Stimulated activated CD4-positive, alpha-beta T cell treated with anti-CD3 and anti-CD28 coated beads, Interleukin-4, amount 100 ng/mL, for 48 hours (primary cell): ENCODE measurements at places on chromosomes 7 and 10.

GRCh38 chr10:132833421-132834111 is 47.6 kb upstream of the NKX6-2 start:
- no peak for DNase-seq

GRCh38 chr7:79452495-79453265 is 787 bp downstream of the MAGI2 start:
- no peak for DNase-seq

- DNase-seq = no peak
Observed at GRCh38 chr7:33853361-33854062, 51.8 kb upstream of the BMPER start.

DNA sequence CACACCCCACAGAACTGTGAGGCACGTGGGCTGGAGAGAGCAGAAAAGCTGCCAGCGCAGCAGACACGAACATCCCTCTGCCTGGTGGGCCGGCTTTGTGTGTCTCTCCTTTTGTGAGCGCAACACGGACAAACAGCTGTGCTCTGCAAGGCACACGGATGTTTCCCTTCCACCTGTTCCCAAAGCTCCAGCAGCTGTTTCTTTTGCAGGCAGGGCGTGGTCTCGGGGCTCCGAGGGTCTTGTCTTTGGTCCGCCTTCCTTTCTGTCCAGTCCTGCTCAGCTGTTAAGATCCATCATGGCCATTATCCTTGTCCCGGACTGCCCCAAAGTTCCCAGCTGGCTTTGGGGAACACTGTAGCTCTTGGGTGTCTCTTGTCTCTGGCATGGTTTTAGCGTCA is 32.7 kb upstream of the SH2B2 start:
- DNase-seq = no peak

- DNase-seq = peak; percentile 62
Observed at GRCh38 chr10:6530211-6530840, 49.8 kb downstream of the PRKCQ start.

GRCh38 chr7:144489504-144489903 is 86.0 kb upstream of the NOBOX start:
- no peak for DNase-seq

- no peak for DNase-seq
Observed at GRCh38 chr7:47724335-47724982, 142.5 kb upstream of the TNS3 start.

GRCh38 chr7:151135525-151135845 is 32.0 kb downstream of the GBX1 start:
- DNase-seq = no peak

- no peak for DNase-seq
Observed at GRCh38 chr7:4208086-4208485, 474.0 kb upstream of the FOXK1 start.

GRCh38 chr10:126301701-126302475 is 86.4 kb downstream of the ADAM12 start:
- no peak for DNase-seq

- DNase-seq = no peak
Observed at GRCh38 chr10:44167752-44168151, 217.1 kb downstream of the CXCL12 start.

- no peak for DNase-seq
Observed at GRCh38 chr10:125085258-125086054, 74.9 kb downstream of the CTBP2 start.

GRCh38 chr10:108034829-108035228 is 870.3 kb upstream of the SORCS1 start:
- DNase-seq = no peak

- DNase-seq = no peak
Observed at GRCh38 chr10:79479283-79479909, 32.9 kb upstream of the EIF5AL1 start.

- no peak for DNase-seq
Observed at GRCh38 chr10:93464776-93465388, 17.3 kb downstream of the MYOF start.

GRCh38 chr7:104034679-104035078 is 45.2 kb upstream of the RELN start:
- no peak for DNase-seq

DNA sequence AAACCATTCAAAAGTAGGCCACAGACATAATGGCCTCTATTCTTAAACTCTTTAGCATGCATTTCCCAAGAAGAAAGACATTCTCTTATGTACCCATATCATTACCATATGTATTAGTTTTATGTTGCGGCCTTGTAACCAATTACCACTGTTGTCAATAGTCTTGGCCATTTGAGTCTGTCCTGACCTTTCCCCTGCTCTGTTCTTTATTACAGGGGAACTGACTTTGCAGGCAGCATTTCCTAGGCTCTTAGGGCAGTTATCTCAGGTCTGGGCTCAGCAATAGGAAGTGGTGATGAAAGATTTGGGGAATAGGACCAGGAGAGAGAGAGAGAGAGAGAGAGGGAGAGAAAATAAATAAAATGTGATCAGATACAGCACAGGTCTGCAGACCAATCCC is 194.5 kb upstream of the LRGUK start:
- DNase-seq = no peak

GRCh38 chr10:26624006-26624405 is 73.5 kb upstream of the PDSS1 start:
- DNase-seq = no peak

DNA sequence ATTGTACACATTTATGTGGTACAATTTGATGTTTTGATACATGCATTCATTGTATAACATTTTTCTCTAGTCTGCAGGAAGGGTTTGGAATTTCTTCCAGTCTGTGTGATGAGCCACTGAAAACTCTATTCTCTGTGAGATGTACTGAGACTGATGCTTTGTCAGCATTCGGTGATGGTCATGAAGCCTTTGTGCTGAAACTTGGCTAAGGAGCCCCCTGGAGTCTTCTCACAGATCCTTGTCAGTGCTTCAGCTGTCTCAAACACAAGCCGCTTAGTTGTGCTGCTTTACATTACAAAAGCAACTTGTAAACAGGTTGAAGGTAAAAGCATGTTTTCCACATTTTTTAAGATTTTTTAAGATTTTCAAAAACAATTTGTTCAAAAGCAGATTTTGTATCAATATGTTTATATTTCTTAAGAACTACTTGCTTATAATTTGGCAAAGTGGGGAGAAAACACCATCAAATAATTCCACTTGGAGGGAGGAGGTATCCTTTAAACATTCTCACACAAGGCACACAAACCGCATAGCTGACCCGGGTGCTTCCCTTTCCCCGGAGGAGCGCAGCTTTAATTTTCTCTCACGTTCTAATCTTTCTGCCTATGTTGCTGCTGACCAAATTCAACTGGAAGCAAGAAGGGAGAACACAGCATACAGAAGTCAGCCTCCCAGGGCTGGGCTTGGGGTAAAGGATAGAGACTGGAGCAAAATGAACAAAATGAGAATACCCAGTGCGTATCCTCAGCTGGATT is 249.8 kb upstream of the VSTM2A start:
- no peak for DNase-seq

GRCh38 chr10:123607386-123607785 is 58.8 kb upstream of the GPR26 start:
- no peak for DNase-seq

GRCh38 chr7:25849500-25850184 is 302.4 kb upstream of the NFE2L3 start:
- DNase-seq = no peak

DNA sequence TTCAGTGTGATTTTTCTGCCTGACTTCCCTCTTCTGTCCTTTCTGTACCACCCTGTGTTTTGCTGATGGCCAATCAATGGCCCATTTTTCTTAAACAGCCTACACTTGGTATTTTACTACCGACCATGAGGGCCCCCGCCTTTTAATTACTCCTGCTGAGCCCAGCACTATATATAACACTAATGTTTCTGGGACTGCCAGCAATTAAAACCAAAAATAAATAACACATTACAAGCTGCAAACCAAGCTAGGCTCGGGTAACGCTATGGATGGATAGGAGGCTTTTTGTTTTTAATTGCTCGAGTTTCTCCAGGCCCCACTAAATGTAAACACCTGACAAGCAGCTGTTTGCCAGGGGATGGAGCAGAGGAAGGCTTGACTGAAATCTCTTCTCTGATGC is 915.4 kb upstream of the AUTS2 start:
- DNase-seq = no peak

- DNase-seq = no peak
Observed at GRCh38 chr7:2567679-2568278, 9.0 kb downstream of the IQCE start.

DNA sequence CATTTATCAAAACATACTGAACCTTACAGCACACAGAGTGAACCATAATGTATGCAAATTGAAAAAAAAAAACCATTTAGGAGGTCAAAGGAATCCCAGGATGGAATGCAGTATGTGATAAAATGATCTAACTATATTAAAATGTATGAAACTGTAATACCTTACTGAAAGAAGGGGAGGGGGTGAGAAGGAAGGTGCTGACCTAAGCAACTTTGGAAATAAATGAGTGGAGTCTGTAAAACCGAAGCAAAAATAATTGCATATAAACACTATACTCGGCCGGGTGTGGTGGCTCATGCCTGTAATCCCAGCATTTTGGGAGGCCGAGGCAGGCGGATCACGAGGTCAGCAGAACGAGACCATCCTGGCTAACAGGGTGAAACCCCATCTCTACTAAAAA is 69.4 kb downstream of the XPNPEP1 start:
- DNase-seq = no peak

- peak; percentile 31 for DNase-seq
Observed at GRCh38 chr7:65980478-65981250, 1.3 kb downstream of the GUSB start.

GRCh38 chr10:22427101-22427500 is 81.8 kb downstream of the SPAG6 start:
- no peak for DNase-seq

DNA sequence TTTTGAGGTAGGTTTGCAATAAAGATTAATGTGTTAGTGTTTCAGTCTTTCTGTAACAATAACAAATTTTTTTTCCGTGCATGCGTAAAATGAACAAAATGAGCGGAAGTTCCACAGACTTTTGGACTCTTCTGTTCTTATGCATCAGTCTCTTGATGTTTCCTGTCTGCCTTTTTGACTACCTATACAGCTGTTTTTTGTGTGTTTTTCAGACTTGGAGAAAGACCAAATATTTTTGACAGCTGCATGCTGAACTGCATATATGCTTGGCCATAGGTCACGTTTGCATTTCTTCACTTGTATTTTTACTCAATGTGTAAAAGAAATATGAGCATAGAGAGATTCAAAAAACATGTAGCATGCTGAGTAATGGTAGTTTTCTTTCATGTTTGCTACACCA is 119.3 kb downstream of the BBS9 start:
- no peak for DNase-seq
